ENCODE measurements at places on chromosomes 7 and 10.

GRCh38 chr7:33979300-33979806 is 74.0 kb downstream of the BMPER start:
- DNase-seq = no peak

DNA sequence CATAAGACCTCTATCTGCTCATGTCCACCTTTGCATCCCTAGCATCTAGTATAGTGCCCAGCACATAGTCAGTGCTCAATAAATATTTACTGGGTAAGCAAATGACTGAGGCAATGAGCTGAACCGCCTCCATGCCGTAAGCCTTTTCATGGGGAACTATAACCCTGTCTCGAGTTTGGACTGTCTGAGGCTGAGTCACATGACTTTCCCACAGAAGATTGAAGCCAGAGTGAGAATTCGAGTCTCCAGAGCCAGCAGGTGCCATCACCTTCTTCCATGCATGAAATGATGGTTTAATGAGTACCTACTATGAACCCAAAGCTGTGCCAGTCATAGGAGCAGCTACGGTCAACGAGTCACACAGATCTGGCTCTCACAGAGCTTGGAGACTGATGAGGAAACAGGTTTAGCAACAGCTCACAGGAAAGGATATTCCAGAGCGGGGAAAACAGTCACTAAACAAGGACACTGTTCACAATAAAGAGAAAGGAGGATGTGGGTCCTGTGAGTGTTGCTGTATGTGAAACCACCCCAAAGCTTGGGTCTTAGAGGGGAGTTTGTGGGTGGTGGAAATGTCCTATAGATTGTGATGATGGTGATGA is 75.2 kb downstream of the TEX36 start:
- no peak for DNase-seq

DNA sequence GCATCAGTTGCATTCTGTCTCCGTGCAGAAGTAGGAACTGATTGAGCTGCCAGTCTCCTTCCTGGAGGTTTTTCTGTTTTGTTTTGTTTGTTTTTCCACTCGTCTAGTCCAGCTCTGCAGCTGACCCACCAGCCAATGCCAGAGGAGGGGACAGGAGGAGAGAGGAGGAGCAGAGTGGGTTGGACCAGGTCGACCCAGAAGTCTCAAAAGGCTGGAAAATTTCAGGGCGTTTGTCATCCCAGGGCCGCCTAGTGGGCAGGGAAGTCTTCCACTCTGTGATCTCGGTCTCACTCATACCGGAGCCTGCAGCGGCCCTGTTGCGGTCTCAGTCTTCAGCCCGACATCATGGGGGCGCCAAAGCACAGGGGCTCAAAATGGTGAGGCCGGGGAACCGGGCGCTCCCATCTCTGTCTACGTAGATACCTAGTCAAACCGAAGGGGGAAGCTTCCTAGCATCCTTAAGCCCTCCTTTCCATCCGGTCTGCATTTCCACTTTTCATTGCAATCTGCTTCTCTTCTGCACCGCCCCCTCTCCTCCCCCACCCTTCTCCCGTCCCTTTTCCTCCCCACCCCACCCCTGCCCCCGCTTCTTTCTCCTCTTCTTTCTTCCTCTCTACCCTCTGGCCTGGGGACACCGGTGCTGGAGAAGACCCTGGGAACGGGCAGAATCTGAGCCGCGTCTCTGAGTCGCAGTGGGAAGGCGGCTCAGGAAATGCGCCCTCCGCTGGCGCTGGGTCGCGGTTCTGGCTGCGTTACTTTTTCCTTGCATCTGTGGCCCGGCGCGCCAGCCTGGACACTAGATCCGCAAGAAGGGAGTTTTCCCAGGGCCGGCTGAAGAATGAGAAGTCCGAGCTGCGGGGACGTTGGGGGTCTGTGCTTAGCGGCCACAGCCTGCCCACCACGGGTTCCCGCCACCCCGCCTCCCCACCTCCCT is 16.2 kb upstream of the PAX2 start:
- peak; percentile 78 for DNase-seq

DNA sequence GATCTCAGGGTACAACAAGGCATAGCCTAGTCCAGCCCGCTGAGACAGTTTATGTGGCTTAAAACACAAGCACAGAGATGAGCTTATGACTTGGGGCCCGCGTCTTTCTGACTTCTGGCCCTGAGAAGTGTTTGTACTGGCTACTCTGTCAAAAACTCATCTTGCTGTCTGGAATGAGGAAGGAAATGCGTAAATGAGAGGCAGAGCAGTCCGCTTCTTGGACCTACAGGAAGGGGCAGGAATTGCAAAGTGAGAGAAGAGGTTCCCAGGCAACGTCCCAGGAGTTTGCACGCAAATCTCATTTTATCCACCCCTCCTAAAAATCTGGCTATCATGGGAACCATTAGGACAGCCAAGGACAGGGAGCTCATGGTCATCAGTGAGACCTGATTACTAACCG is 5.5 kb downstream of the ANXA11 start:
- DNase-seq = no peak

GRCh38 chr7:118689403-118689802 is 464.9 kb downstream of the ANKRD7 start:
- DNase-seq = no peak

GRCh38 chr10:6034371-6034770 is 27.8 kb downstream of the IL2RA start:
- no peak for DNase-seq

- DNase-seq = peak; percentile 13
These were observed 180.5 kb upstream of the PRSS58 start for GRCh38 chr7:142438235-142438922.

DNA sequence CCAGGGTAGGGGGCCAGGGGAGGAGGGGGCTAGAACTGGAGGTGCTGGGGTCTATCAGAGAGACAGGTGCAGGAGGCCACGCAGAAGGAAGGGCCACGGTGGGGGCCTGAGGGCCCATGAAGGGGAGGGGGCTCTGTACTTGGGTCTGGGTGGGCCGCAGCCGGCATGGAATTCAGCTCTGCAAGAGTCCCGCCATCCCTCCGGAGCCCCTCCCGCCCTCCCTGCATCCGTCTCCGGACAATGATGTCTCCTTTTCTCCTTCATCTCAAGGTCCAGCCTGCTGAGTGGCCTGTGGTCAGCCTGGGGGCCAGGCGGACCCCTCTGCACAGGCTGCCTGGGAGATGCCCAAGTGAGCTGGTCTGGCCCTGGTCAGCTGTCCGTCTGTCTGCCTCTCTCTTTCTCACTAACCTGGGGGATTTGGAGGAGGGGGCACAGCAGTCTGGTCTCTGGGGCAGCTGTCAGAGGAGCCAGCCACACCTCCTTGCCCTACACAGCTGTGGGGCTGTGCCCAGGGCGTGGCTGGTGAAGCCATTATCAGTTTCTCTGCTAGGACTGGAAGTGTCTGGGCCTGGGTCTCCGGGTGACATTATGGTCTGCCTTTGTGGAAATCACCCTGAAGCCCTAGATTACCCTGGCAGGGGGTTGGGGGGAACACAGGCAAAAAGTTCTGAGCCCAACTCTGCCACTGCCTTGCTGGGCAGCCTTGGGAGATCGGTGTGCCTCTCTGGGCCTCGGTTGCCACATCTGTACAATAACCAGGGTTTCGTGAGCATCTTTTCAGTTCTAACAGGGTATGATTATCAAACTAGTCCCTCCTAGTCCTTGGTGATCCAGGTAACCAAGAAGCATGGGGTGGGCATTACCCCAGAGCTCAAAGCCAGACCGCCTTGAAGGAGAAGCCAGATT is 19.0 kb upstream of the HSPB1 start:
- DNase-seq = no peak

DNA sequence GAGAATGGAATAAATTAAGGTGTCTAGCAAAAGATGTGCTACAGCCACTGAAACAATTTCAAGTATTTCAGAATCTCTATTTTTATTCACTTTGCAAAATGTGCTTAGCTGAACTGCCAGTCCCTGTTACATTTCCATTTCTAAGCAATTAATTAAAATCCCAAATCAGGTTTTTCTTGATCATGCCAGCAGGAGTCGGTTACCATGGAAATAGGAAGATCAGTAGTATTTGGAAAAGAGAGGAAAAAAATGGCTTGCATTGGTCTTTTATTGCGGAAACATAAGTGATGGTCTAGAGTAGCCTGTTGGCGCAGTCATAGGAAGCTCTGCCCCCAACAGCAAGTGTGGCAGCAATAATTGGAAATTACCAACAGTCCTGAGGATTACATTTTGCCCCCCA is 867.1 kb downstream of the GATA3 start:
- DNase-seq = no peak

DNA sequence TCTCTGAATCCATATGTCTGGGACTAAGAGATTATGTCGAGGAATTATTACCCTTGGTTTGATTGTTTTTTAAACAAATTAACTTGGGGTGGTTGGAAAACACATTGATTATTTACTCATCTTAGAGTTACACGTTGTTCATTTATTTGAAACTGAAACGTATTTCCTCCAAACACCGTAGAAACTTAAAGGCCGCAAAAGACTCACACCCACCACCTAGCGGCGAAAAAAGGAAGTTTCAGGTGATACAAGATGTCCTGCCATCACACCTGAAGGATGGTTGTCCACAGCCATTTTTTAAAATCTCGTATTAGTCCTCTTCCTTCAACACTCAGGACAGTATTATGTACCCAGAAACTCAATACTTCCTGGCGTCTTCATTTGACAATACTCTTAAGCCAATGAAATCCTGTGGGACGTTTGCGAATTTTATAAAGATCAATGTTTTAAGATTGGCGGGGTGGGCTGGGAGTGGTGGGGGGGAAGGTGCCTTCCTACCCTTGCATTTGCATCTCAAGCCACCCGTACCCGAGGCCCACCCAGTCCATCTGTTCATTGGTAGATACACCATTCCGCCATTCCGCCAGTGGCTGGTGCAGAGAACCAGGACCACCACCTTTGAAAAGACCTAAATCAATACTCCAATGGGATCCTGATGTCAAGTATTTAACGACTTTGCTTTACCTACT is 1.4 kb upstream of the LCOR start:
- DNase-seq = peak; percentile 68

All from cerebellar cortex (tissue), 1 donor.